ENCODE measurements at places on chromosomes 3 and 15. TPM values are rescaled to one million over a fixed set of nuclear protein-coding genes. Genes with fewer than 3 reads are reported as not detected.

Gene SUSD5
- 1.7 TPM for total RNA-seq

DNA sequence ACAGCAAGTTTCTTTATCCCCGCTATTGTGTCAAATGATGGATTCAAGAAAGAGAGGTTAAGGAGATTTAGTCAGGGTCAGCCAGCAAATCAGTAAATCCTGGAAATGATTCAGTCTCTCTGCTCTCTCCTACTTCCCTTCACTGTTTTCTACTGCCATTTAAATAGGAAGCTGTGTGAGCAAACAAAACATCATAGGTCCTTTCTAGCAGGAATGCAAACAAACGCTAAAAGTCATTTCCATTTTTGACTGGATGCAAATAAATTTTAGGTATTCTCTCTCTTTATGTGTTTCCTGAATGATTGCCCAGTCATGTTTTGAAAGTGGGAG is 299.4 kb upstream of the RORA start:
- H3K27ac ChIP-seq: no peak overlapping the region
- H3K36me3 ChIP-seq: no peaks in the 10 kb centered on the region
- peaks cover 13% of the 10 kb centered on the region for H3K4me1 ChIP-seq
- DNase-seq: no peak

Gene PPARG
- 13.3 TPM for total RNA-seq

DNA sequence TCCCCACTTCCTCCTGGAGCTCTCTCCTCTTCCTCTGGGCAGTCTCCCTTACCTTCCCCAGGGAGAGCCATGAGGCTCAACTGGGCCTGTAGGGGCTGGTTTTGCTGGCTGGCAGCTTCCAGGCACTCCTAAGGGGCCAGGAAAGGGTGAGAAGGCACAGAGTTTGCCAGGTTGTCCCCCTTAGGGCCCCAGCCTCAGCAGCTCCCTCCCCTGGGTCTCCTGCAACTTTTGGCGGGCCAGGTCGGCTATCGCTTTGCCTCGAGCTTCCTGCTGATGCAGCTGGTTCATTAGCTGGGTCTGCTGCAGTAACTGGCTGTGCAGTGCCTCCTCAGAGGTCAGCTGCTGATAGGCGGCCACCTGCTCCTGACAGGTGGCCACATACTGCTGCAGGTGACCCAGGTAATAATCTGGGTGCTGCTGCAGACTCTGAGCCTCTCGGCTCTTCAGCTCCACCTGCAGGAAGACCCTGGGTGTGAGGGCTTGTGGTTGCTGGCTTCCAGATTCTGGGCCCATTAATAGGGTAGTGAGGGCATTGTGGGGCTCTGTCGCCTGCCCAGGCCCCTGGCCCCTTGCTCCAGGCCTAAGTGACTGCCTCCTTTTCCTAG is 29.7 kb upstream of the OR4F6 start:
- H3K36me3 ChIP-seq: no peaks in the 10 kb centered on the region
- no peaks in the 10 kb centered on the region for H3K4me1 ChIP-seq
- peaks cover 39% of the 10 kb centered on the region for H3K27me3 ChIP-seq
- H3K4me3 ChIP-seq: no peak overlapping the region
- DNase-seq: no peak

Gene LINGO1
- total RNA-seq: 16.5 TPM

DNA sequence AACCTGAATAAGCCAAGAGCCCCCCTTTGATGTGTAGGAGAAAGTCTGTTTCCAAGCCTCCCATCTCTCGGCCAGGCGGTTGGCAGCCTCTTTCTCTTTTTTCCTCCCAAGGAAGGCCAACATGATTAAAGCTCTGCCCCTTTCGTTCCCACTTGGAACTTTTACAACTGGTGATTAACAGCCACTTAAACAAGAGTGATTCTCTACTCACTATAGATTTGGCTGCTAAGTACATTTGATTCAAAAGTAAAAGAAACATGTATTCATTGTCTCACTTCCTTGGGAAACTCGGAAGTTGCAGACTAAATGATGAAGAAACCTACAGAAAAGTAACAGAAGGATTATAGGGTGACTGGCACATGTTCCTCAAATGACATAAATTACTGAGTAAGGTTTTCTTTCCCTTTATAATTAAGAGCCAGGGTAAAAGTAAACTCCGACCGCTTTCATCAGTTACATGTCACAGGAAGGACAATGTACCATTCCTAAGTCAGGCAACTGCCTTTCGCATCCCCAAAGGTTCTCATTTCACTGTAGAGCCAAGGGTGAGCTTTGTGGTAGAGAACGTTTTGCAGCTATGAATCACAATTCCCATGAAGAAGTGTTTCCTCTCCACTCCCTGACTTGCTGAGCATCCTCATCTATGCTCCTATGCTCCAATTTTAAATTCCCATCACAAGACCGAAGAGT is 72.7 kb downstream of the MB21D2 start:
- no peak overlapping the region for H3K27ac ChIP-seq
- no peaks in the 10 kb centered on the region for H3K27me3 ChIP-seq
- H3K36me3 ChIP-seq: no peaks in the 10 kb centered on the region
- H3K4me1 ChIP-seq: peaks cover 28% of the 10 kb centered on the region
- no peak overlapping the region for H3K4me3 ChIP-seq
- DNase-seq: no peak

DNA sequence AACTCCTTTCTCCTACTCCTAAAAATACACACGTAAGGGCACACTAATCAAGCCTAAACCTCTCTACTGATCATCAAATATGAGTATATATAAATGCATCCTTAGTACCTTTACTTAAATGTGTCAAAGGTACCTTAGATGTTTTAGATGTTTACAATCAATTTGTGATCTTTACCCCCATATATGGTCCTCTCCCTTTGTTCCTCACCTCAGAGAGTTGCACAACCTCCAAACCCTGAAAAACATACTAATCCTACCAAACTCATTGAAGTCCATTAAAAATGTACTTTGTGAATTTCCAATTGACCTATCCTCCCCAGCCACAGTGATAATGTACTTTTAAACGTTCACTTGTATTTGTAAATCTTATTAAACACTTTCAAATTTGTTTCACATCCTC is 249.1 kb downstream of the STAG1 start:
- H3K27ac ChIP-seq: no peak overlapping the region
- H3K27me3 ChIP-seq: no peaks in the 10 kb centered on the region
- no peaks in the 10 kb centered on the region for H3K4me1 ChIP-seq
- H3K36me3 ChIP-seq: peaks cover 3% of the 10 kb centered on the region
- no peak for DNase-seq

DNA sequence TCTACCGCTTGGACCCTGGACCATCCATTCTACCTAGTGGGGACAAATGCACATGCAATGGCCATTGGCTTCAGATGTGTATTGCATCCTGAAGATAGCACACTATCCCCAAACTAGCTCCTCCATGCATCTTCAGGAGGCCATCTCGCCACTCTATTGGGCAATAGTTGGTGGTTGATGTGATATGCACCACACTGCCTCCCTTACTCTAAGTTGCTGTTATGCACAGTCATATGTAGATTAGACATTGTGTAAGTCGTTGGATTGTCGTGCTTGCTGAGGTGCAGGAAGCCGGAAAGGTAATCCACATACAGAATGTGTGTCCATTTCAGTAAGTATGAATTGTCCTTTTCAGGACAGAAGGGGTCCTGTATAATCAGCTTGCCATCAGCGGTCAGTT is 26.7 kb upstream of the PLA2G4D start:
- H3K27me3 ChIP-seq: peaks cover 38% of the 10 kb centered on the region
- H3K36me3 ChIP-seq: no peaks in the 10 kb centered on the region
- no peak overlapping the region for H3K4me3 ChIP-seq
- no peak for DNase-seq
- peaks cover 16% of the 10 kb centered on the region for H3K4me1 ChIP-seq
- H3K27ac ChIP-seq: no peak overlapping the region

Gene GLDN
- 0.49 TPM for total RNA-seq

- no peaks in the 10 kb centered on the region for H3K36me3 ChIP-seq
- no peaks in the 10 kb centered on the region for H3K4me1 ChIP-seq
- H3K27ac ChIP-seq: no peak overlapping the region
- H3K4me3 ChIP-seq: no peak overlapping the region
Observed at GRCh38 chr15:25596644-25597562, 158.1 kb upstream of the UBE3A start.

GRCh38 chr3:32842531-32842931 is 24.7 kb downstream of the TRIM71 start:
- H3K4me3 ChIP-seq: no peak overlapping the region
- no peak for DNase-seq
- H3K36me3 ChIP-seq: no peaks in the 10 kb centered on the region

Gene CDHR4
- not detected for total RNA-seq

DNA sequence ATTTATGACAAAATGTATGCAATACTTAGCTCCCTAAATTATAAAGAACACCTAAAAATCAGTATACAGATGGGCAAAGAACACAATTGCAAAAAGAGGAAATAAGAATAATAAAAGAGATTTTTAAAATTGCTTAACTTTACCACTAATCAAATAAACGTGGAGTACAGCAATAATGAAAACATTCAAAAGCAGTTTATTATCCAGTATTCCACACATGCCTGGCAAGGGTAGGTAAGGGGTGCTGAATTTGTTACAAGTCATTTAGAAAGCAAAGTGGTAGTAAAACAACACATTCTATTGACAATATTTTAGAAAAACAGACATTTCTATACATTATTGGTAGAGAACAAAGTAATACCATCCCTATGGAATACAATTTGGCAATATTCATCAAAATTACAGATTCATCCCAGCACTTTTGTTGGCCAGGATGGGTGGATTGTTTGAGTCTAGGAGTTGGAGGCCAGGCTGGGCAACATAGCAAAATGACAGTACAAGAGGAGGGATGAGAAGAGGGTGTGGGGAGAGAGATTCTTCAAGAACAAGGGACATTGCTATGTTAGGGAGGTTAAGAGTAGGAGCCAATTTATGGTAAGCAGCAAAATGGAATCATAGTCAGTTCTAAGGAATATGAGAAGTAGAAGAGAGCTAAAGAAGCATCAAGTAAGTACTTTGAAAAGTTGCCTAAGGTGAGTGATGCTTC is 3.7 kb upstream of the ACKR4 start:
- peaks cover 13% of the 10 kb centered on the region for H3K4me1 ChIP-seq
- H3K27ac ChIP-seq: no peak overlapping the region
- H3K27me3 ChIP-seq: no peaks in the 10 kb centered on the region
- no peak for DNase-seq

Gene SNURF
- total RNA-seq: 27.0 TPM

Measured in mesothelial cell of epicardium (in vitro differentiated cells).